ENCODE measurements at places on chromosomes 11 and 22.

- no peak for DNase-seq
Observed at GRCh38 chr11:117885777-117886176, 9.3 kb upstream of the FXYD6 start.

- peak; percentile 21 for DNase-seq
Observed at GRCh38 chr11:5234381-5234834, at the start of gene HBD. TSS of gene HBD (minus strand) at chr11:5234483. CDS start at chr11:5234433, 50 bp downstream.

DNA sequence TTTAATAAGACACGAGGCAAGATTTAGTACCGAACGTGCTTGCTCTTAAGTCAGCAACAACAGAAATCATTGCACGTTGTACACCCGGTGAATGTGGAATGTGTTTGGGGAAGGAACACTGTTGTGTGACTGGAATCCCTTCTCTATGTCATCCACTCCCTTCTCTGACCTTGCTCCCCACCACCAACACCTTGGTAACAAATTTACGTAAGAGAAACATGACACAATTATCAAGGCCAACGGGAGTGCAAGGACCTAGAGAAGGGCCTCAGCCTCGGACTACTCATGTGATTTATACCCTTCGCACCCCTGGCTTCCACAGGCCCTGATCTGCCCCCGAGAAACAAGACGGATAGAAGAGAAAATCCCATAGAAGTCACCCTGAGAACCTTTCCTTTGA, 236.2 kb downstream of the LARGE1 start:
- DNase-seq, result no peak

- DNase-seq, result no peak
Observed at GRCh38 chr11:61682906-61683675, 2.9 kb downstream of the DAGLA start.

DNA sequence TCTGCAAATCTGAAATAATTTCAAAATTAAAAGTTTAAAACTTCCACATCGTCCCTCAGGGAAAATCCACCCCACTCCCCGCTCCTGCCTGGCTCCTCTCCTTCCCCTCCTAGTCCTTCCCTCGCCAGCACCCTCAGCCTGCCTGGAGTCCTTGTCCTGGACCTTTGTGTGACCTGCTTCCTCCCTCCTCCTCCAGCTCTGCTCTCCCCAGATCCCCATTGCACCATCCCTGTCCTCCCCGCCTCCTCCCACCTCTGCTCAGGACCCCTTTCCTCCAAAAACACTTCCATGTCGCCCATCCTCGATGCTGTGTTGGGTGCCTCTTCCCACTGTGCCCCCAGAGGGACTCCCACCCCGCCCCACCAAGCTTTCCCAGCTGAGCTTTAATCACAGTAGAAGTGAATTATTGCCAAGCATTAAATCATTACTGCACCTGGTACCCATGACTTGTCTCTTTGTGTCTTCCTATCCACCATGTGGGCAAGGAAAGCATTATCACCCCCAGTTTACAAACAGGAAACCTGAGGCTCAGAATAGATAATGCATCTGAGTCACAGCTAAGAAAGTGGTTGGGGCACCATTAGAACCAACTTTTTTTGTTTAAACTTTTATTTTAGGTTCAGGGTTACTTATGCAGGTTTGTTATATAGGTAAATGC, 2.4 kb upstream of the ZP1 start:
- DNase-seq, result no peak

GRCh38 chr22:20145206-20145831, 5.5 kb downstream of the CCDC188 start:
- DNase-seq, result no peak

- DNase-seq, result no peak
Observed at GRCh38 chr11:28819741-28820140, 711.6 kb downstream of the METTL15 start.

DNA sequence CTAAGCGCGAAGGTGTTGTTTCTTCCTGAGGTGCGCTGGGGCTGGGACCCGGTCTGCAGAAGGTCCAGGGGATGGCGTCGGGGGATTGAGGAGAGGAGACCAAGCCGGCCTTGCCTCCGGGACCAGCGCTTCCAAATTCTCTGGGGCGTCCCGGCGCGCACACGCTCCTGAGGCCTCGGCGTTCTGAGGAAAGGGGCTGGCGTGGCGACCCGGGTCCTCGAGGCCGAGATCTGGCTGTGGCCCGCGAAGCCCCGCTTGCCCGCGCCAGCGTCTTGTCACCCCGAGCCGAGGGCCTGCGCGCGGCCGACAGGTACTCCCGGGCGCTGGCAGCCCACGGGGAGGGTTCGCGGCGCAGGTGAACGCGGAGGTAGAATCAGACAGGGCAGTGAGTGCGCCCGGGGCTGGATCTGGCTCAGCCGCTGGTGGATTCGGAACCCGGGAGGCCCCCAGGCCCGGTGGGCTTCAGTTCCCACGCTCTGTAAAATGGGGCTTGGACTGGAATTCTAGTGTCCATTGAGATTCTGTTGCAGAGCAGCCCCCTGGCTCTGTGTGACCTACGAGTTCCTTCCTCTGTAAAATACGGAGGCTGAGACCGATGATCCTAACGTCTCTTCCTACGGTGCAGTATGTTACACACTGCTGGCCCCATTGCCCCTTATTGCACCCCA, 14.7 kb downstream of the SSH3 start:
- DNase-seq, result peak; percentile 14

DNA sequence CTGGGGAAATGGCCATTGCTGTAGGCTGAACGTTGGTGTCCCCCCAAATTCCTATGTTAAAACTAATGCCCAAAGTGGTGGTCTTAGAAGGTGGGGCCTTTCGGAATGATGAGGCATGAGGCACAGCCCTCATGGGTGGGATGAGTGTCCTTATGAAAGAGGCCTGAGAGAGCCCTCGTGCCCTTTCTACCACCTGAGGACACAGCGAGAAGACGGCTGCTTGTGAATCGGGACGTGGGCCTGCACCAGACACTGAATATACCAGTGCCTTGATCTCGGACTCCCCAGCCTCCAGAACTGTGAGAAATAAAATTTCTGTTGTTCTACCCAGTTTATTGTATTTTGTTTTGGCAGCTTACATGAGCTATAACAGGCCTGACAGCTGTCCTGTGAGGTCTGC, 162.9 kb upstream of the B3GAT1 start:
- DNase-seq, result no peak

DNA sequence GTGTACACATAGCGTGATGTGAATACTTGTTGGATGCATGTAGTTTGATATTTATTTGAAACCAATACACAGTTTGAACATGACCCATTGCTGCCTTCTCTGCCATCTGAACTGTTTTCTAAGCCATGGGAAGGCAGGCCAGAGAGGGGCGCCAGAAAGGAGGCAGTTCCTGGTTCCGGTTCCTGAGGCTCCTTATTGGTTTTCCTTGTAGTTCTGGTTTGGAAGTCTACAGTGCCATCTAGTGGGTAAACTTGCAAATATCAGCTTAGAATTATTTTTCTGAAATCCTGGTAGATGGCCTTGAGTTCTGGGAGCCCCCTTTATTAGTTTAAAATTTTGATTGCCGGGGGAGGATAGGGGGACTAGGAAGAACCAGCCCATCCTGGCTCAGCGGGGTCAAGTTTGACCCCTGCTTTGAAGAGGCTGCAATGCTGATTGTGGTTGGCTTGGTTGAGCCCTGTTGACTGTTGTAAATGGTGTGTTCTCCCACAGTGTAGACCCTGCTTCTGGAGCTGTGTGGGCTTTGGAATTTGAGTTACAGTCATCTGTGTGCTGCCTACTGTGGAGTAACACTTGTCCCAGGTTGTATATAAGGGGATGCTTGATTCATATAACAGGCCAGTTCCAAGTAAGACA, 48.4 kb downstream of the GRAMD1B start:
- DNase-seq, result peak; percentile 79

GRCh38 chr11:117738246-117738957, 58.6 kb downstream of the DSCAML1 start:
- DNase-seq, result no peak

- no peak for DNase-seq
Observed at GRCh38 chr11:28105869-28106268, 2.1 kb downstream of the KIF18A start.

DNA sequence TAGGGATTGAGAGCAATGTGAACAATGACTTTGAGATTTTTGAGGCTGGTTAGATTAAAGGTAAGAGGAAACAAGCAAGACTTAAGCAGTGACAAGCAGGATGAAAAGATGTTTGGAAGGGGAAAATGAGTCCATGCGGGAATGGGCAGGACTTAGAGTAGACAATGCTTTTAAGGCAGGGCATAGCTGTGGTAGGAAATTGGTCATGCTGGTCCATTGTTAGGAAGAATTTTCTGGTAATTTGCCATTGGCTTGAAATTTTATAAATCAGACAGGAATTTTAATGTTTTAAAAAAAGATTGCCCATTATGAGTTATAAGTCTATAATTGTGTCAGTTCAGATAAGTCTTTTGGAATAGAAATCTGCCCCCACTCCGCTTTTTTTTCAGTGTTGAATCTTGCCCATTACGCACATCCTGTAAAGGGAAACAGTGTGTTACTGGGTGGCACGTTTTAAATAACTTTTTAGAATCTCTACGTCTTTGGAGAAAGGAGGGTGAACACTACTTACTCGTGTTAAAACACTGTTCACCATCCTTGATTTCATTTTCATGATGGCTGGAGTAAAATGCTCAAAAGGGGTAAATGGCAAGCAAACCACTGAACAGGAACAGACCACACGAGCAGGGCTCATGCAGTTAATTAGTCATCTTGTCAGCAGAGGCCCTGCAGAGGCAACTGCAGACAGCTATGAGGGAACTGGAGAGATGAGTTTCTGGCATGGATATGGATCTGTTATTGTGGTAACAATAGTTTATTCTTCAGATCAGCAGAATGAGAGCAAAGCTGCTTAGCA, 25.0 kb downstream of the SWAP70 start:
- DNase-seq, result peak; percentile 83

DNA sequence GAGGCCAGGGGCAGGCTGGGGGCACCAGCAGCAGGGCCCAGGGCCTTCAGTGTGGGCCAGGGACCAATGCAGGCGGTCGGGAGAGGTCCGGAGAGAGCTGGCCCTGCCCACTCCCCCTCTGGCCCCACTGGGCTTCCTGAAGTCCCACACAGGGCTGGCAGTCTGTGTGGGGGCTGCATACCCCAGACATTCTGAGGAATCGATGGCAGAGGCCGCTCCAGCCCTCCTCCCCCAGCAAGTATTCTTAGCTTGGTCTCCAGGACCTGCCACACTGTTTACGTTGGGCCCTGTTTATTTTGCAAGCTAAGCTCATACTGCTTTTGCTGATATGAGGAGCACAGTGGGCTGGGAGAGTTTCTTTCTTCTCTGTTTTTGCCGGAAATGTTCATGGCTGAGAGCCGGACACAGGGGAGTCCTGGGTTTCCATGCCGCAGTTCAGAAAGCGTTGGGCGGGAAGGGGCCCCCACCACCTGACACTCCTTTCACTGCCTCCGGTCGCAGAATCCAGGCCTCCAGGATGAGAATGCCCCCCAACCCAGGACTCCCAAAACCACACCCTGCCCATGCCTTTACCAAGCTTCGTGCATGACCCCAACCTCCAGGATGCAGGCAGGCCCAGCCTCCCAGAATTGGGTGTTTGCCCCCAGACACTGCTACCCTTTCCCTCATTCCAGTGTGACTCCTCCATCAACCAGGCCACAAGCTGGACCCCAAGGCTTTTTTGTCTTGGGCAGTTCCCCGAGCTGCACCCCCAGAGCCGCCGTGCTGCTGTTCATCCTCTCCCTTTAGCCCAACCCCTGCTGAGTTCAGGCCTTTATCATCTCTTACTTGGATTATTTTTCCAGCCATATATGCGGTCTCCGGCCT, 81.8 kb upstream of the KCNQ1OT1 start:
- DNase-seq, result no peak

DNA sequence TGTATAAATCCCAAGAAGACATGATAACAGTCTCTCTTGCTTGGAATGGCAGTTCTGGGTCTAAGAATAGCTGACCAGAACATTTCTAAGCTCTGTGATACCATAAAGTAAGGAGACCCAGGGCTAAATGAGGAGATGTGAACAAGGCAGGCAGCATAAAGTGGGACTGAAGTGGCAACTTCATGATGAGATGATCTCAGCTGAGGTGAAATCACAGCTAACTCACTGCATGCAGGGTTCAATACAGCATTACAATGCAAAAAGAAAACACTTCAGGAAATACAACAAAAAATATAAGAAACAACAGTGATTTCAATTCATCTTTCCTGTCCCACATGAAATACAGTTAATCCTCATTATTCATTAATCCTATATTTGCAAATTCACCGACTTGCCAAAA, 44.6 kb downstream of the MRE11 start:
- no peak for DNase-seq

GRCh38 chr11:34394771-34395300, 37.0 kb upstream of the ABTB2 start:
- no peak for DNase-seq

DNA sequence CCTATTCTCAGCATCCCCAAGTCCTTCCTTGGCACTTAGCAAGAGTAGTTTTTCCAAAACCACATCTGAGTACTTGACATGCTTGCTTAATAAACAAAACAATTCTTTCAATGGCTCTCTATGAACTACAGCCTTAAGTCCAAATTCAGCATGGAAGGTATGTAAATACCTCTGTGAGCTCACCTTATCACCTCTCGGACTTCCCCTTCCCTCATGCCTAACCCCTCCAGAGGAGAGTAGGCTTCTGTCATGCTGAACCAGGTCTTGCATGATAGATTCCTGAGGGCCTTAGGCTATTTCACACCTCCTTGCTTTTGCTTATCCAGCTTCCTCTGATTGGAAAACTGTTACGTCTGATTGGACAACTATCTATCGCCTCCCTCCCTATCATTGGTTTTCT, 312.9 kb upstream of the CCDC90B start:
- DNase-seq, result peak; percentile 81

GRCh38 chr22:31263896-31264640, 28.2 kb downstream of the PIK3IP1 start:
- no peak for DNase-seq

DNA sequence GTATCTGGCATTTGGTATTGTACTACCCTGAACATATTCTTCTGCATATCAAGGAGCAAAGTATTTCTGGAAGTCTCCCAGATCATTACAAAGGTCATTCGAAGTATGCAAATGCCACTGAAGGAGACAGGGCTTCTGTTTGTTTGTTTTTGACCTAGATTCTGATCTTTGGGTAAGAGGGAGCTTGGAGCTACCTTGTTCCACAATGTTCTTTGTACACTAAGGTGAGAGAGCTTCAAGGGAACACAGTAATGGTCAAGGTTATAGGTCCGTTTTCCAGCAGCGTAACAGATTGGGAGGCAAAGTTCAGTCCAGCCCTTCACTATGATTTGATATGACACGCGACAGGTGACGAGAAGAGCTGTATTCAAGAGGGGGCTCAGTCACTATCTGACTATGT, 10.0 kb downstream of the OPCML start:
- no peak for DNase-seq

DNA sequence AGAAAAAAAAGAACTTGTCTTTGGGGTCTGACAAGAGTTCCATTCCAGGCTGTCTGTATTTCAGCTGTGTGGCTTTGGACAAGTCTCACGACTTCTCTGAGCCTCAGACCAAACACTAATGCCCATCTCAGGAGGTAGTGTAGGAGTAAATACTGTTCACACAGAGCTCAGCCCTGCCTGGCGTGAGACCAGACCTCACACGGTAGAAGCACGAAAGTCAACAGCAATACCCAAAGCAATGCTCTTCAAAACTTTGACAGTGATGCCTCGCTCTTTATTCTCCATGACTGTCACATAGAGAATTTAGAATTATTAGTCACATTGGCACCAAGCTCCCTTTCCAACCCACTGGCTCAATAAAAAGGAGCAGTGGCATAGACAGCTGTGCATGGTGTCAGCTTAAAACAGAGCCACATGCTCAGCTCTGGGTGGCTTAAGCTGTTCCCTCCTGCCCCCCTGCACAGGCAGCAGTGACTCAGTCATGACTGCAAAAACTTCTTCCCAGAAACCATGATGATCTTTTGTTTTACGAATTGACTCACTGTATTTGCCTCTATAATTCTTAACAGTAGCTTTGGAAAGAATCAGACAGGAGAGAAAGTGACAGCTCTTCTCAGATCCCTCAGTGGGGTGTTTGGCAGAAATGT, 74.0 kb upstream of the PHF21B start:
- DNase-seq, result peak; percentile 80

All from kidney tubule cell (primary cell).